NCI-H2081 treated with DMSO at 0.1 percent for 48 hours (cell line): ENCODE measurements at places on chromosomes 1 and 21.

- DNase-seq, result no peak
Observed at GRCh38 chr1:202965422-202965821, 1.6 kb downstream of the CYB5R1 start.

GRCh38 chr1:168084396-168085231 is 52.1 kb downstream of the GPR161 start:
- DNase-seq, result no peak

DNA sequence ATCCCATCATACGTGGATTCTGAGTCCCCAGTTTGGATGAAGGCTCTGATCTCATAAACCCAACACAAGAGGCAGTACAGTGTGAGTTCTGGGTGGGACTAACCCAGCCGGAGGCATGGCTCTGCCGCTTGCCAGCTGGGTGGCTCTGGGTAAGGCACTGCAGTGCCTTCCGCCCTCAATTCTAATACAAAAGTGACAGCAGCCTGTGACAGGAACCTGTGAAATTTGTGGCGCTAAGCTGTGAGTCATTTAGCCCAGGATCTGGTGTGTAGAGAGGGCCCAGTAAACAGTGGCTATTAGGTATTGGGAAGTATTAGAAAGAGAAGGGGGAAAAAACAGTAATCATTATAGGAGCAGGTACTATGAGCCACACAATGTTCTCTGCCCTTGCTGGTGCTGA is 23.3 kb downstream of the HSPG2 start:
- no peak for DNase-seq

- no peak for DNase-seq
Observed at GRCh38 chr1:99965646-99966375, 4.0 kb upstream of the SLC35A3 start.

DNA sequence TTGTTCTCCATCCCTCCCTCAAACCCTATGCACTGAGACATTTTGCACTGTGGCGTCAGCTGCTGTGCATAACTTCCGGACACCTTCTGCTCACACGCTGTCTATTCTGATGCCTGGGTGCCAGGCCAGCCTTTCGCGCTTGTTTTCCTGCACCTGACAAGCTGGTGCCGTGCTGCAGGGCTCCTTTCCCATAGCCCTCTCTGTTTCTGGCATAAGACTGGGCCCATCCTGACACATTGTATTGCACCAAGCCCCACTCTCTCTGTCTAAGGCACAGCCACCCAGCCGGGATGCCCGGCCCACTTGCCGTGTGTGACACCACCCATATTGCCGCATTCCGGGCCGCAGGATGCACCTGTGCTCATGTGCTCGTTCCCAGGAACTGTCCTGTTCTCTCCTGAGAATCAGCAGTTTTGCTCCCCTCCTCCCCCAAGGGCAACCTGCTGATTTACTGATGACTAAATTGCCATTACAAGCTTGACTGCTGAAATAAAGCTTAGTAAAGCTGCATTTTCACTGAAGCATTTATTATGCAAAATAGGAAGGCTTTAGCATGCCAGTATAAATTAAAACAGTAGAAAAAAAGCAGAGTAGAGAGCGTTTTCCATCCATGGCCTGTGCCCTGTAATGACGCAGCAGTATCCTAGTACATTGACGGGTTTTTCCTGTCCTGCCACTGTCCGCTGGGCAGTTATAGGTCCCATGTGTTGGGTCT is 88.0 kb downstream of the CD247 start:
- no peak for DNase-seq

DNA sequence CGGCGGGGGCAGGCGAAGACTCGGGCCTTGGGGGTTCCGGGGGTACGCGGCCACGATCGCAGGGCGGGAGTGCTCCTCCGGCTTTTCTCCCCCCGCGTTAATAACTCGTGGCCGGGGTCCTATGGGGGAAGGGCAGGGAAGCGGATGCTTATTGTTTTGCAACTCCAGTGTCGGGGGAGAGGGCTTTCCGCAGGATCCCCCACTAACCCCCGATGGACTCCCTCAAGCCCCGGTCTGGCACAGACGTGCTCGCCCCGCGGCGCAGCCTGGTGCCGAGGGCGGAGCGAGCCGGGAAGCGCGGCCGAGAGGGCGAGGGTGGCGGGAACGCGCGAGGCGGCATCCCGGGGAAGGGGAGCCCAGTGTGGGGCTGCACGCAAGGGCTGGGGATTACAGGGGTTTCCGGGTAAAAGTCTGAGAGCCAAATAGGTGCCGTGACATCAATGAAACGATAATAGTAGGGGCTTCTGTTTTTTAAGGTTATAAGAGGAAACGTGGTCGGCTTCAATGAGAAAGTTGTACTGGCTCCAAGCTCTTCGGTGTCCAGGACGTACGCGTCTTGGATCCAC is 772 bp downstream of the UCK2 start:
- DNase-seq, result peak; percentile 30

DNA sequence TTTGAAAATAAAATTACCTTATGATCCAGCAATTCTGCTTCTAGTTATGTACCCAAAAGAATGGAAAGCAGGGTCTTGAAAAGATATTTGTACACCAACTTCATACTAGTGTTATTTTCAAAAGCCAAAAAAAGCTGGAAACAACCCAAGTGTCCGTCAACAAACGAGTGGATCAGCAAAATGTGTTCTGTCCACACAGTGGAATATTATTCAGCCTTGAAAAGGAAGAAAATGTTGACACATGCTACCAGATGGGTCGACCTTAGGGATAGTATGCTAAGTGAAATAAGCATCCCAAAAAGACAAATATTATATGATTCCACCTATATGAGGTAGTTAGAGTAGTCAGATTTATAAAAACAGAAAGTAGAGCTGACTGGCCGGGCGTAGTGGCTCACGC is 65.3 kb downstream of the KAZN start:
- DNase-seq, result no peak

GRCh38 chr1:179793281-179793680 is 50.2 kb downstream of the FAM163A start:
- no peak for DNase-seq

DNA sequence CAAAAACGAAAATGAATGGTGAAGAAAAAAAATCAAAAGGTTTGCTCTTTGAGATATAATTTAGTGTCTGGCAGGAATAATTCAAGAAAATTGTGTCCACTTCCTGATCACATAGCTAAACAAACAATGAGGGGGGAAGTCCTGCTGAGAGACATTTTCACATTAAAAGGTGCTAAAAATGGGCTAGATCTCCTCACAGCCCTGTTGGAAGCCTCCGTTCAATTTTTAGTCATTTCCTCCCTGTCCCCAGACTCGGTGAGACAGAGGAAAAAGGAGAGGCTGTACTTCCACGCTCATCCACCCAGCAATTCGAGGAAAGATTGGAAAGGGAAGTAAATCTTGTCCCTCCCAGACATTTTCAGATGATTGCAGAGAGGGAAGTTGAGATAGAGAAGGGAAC is 103.7 kb downstream of the BARHL2 start:
- DNase-seq, result no peak
